ENCODE measurements at places on chromosomes 5 and 9.

DNA sequence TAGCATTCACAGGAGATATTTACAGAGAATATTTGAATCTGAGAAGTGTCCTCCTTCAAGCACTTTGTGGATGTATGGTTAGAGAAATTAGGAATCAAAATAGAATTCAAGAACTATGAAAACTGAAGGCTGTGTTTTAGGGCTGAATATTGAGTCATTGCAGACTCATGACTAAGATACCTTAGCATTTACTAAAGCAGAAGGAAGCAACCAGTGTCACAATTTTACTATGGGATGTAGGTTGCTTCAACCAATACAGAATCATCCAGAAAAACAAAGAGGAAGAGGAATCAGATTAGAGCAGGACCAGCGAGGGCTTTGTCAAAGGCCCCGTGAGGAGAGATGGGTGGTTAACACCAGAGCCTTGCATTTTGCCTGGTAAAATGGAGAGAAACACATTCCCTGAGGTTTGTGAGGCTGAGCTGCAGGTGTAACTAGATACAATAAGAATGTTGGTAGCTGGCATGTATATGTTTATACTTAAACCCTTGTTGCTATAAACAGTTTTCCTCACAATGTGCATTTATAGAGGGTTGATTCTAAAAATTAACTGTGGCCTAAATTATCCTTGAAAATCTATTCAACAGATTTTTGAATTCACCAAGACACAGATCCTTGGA lies 518.1 kb downstream of the AGTPBP1 start:
- no peak for DNase-seq

GRCh38 chr5:64914396-64914795 lies 145.7 kb downstream of the CWC27 start:
- DNase-seq, result no peak

- DNase-seq, result no peak
These were observed 38.2 kb downstream of the ETF1 start for GRCh38 chr5:138504799-138505198.

DNA sequence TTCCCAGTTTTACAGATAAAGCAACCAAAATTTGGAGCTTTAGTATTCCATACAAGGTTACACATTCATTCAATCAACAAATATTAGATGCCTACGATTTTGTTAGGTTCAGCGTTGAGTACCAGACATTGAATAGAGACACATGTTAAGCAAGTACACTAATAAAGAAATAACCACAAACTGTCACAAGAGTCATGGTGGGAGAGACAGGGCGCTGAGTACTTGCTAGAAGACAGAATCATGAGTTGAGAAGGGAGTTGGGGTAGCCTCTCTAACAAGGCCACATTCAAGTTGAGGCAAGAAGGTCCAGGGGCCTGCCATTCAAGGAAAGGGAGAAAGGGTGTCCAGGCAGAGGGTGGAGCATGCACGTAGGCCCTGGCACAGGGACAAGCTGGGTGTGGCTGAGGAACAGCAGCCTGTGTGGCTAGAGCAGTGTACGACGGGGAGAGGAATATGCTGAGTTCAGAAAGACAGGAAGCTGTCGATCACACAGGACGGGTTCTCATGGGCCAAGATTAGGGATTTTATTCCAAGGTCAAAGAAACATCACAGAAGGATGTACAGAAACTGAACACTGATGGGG lies 17.0 kb downstream of the CDK5RAP2 start:
- no peak for DNase-seq

GRCh38 chr5:19497229-19497815 lies 490.7 kb downstream of the CDH18 start:
- DNase-seq, result peak; percentile 72

Data from cerebellar nuclear complex (tissue), 1 donor.